ENCODE measurements at places on chromosomes 13 and 19.
A peak's percentile ranks its signal among the peaks of the same experiment; 100 is the strongest.

GRCh38 chr19:36420961-36421748, 2.7 kb upstream of the ZFP82 start:
- DNase-seq: peak; percentile 26

- DNase-seq: no peak
These were observed 43.9 kb upstream of the C1QTNF9B start for GRCh38 chr13:23941211-23941610.

- no peak for DNase-seq
These were observed 4.9 kb upstream of the N4BP2L1 start for GRCh38 chr13:32432856-32433255.

DNA sequence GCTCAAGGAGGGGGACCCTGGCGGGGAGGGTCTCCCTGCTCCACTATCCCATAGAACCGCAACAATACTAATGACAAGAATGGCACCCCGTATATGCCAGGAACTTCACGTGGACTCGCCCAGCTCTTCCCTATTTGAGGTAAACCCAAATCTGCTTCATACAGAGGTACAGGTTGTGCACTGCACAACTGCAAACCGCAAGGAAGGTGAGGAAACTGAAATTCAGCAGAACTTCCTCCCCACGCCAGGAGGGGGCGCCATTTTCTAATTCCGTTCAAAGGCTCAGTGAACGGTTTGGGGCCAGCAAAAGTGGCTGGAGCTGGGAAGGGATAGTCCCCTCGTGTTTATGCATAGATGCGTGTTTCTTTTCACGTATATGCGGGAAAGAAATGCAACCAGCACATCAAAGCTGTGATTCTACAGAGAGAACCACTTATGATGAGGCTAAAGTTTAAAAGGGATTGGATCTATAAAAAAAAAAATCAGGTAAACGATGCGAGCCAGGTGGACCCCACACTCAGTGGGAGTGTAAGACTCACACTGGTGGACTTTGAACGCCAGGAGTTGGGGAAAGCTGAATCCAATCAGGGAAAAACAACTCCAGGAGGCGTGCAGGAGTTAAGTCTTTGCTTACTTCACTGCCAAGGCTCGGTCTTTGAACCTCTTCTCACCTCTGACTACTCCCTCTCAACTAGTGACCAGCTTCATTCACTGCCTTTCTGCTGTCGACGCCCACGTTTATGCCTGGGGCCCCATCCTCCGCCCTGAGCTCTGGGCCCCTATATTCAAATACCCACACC, 20.3 kb downstream of the C19orf81 start:
- no peak for DNase-seq

DNA sequence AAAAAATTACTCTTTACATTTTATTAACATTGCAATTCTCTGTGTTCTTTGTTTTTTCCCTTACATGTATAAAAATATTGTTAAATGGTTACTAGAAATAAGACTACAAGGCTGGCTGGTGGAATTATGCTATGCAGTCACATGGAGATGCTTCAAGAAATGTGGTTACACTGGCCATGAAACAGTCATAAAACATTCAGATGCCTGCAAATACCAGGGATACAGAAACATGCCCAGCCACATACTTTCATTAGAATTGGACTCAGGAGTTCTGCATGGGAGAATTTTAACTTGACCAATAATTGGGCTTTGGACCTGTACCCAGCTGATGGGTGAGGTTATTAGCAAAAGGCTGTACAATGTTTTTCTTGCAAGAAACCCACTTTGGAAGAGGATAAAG, 1407.7 kb upstream of the SLC10A2 start:
- no peak for DNase-seq

DNA sequence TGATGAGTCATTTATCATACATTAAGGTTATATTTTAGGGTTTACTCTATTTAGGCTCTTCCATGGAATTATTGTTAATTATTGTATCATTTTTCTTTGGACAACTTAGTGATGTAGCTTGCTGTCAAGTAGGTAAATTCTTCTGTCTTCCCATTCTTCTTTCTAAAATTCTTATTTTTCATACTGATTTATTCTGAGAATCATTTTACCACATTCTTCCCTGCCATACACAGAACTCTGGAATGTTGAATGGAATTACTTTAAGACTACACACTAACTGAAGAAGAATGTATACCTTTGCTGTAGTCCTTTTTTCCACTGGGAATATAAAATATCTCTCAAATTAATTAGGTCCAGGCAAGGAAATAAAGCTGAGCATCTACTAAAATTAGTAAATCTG, 24.5 kb upstream of the SLC7A1 start:
- peak; percentile 11 for DNase-seq

DNA sequence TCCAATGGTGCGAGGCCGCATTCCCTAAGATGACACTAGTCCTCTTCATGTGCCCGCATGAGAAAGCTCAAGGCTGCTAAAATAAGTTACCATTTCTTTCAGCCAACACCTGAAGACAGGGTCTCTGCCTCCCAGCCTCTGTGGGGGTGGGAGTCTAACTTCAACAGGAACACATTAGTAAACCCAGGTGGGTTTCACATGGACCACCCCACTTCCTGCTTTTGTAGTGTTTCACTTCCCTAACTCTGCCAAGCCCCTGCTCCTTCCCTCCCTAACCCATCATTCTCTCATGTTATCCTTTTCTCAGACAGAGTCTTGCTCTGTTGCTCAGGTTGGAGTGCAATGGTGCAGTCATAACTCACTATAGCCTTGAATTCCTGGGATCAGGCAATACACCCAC, 783.6 kb downstream of the UQCRFS1 start:
- no peak for DNase-seq

Data from retinal pigment epithelial cell (primary cell).